ENCODE measurements at places on chromosomes 1 and 21.

GRCh38 chr1:239829535-239829934 lies 262.1 kb upstream of the FMN2 start:
- DNase-seq, result no peak

DNA sequence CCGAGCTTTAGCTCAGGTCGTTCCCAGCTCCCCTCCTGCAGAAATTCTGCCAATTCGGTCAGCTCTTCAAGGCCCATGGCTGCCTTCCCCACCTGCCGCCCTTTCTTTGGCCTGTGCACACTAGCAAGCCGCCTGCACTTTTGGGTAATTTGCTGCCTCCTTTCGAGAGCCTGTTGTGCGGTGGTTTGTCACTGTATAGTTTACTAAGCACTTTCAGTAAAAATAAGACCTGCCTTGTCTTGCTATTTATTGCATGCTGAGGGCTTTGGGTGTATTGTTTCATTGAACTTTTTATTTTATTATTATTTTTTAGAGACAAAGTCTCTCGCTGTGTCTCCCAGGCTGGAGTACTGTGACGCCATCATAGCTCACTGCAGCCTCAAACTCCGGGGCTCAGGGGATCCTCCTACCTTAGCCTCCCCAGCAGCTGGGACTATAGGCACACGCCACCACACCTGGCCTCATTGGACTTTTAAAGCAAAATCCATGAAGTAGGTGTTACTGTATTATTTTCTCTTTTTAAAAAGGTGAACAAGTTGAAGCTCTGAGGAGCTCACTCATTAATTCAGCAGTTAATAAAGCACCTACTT lies 1.1 kb upstream of the FABP3 start:
- no peak for DNase-seq

GRCh38 chr1:117836069-117836468 lies 93.4 kb downstream of the GDAP2 start:
- peak; percentile 22 for DNase-seq

DNA sequence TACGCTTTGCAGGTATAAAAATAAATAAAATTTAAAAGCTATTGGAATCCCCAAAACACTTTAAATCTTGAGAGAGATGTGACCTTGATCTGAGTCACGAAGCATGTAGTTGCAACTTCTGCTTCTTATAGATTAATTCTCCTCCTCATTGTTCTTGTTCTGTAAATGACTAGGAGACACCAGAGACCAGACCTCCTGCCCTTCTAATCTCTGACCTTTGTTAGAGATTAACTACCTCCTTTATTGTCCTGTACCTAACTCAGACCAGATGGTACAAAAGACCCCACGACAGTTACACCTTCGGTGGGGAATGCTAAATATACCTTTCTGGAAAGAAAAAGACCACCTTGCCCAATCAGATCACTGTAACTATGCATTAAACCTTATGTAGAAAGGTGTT lies 76.9 kb upstream of the NEK2 start:
- DNase-seq, result no peak

DNA sequence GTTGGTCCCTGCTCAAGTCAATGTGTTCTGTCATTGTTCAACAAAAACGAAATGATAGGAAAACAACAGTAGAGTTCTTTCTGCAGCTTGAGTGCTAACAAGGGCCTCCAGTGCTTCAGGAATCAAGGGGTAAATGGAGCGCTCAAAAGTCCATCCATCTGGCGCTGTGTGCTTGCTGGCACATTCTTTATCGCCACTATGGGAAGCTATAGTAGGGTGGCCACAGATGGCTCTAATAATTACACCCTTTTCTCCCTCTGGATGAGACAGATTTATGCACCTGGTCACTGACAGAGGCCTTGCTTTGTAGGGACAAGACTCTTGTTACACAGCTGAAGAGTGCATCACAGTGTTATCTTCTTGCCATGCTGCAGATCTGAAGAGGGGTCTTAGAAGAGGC lies 136.0 kb downstream of the GDAP2 start:
- DNase-seq, result no peak

GRCh38 chr1:223242382-223242955 lies 99.4 kb upstream of the TLR5 start:
- DNase-seq, result no peak

DNA sequence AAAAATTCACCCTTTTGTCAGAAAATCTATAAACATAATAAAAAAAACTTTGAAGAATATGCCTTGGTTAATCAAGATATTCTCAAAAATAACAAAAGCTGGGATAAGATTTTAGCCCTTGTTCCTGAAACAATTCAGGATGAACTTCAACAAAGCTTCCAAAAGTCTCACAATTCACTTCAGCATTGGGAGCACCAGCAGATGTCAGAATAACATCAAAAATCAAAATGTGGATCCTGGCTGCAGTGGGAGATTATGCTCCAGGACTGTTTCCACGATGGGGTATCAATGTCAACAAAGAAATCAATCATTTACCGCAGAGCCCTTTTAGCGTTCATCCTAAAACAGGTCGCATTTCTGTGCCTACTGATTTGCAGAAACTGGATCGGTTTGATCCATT lies 35.2 kb downstream of the ZNF670 start:
- DNase-seq, result no peak

DNA sequence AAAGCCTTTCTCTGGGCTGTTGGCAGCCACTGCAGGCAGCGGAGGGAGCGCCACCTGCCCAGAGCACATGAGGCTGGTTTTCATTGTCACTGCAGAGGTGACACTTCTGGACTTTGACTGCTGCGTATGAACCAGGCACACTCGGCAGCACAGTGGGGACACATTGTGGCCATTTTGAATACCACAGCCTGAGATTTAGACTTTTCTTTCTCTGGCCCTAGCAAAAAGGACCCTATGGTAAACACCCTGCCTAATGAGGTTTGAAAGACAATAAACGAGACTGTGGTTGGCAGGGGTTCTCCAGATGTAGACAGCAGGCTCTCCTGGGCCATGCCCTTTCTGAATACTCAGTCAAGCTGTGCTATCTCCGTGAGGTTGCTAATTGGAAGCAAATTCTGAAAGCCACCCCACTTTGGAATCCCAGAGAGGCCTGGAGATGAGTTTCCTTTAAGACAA lies 12.0 kb upstream of the KCNE2 start:
- peak; percentile 79 for DNase-seq

DNA sequence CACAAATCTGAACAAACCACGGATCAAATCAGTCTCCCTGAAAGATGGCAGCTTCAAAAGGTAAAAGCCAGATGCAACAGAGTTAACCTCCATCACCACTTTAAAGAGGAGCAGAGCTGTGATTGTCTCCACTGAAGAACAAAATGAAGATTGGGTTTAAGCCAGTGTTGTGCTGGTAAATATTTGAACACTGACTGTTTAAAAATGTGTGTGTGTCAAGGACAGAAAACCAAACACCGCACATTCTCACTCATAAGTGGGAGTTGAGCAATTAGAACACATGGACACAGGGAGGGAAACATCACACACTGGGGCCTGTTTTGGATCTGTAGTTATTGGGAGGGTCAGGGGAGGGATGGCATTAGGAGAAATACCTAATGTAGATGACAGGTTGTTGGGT lies 83.9 kb downstream of the ST6GALNAC5 start:
- DNase-seq, result no peak

- DNase-seq, result no peak
These were observed 3.9 kb upstream of the ARHGAP30 start for GRCh38 chr1:161073474-161074121.

GRCh38 chr1:178075333-178075732 lies 18.6 kb upstream of the RASAL2 start:
- no peak for DNase-seq

DNA sequence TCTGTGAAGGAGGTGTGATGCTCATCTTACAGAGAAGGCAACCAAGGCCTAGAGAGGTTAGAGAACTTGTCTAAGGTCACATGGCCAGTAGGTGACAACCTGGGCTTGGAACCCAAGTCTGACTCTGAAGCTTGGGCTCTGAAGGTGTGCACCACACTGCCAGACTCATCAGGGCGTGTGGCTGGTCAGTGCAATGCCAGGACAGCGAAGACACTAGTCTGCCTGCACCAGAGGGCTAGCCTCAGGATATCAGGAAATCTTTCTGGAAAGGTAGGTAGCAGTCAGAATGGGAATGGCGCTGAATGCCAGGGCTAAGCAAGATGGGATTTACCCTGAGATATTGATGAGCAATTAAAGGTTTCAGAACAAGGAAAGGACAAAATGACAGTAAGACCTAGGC lies 34.9 kb downstream of the ELK4 start:
- DNase-seq, result no peak

DNA sequence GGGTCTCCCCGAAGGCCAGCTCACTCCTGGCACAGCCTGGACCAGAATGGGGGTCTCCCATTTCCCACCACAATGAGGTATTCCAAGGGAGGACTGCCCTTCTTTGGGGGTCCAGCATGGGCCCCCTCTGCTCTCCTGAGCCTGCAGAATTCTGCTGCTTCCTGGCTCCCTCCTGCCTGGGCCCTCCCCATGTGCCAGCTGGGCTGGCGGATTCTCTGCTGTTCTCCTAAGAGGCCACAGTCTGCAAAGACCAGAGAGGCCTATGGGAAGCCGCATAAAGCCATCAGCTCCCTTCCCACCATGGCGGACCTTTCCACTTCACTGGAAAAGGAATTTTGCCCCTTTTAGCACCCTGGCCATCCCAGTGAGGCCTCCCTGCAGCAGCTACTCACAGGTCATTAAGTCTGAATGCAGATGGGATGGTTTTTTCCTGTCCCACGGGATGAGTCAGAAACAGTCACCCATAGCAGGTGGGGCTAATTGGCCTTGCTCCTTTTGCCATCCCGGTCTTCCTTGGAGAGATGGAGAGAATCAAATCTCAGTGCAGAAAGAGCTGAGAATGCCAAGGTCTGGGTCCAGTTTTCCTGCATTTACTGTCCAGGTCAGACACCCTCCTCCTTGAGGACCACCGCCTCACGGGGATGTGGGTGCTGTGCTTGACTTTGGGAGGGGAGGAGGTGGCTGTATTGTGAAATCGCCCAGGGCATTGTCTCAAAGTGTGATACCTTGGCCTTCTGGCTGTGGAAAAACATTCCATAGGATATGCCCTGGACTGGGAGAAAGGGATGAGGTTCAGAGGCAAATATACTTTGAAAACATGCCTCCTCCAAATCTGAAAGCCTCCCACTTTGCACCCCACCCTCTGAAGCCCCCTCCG lies 23.2 kb downstream of the MYBPH start:
- no peak for DNase-seq

DNA sequence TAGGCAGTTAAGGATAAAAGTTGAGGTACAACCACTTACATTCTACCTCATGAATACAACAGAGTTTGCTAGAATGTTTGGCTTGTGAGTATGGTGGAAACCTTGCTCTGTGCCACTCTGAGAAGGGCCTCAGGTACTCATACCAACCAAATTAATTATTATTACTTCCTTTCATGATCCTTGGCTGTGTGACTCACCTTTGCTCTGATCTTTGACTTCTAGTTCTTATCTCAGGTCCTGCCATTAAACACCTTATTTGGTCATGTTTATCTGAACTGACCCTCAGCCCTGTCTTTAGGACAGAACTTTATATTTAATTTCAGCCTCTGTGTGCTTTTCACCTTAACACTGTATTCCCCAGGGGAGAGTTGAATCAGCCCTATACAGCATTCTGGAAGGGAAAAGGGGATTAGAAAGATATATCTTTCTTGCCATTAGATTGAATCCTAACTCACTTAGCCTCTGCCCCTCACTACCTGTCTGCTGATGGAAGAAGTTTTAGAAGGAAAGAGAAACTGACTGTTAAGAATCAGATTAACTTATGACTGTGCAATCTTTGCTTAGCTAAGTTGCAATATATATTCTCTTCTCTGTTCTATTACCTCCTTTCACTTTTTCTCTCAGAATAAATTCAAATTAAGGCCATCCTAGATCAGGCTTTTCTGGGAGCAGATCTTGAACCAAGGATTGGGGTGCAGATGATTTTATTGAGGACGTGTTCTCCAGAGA lies 260.4 kb upstream of the DPYD start:
- no peak for DNase-seq

GRCh38 chr21:36471254-36471723 lies 8.6 kb downstream of the CLDN14 start:
- no peak for DNase-seq

- DNase-seq, result no peak
These were observed 13.0 kb upstream of the UQCRHL start for GRCh38 chr1:15820478-15820877.

DNA sequence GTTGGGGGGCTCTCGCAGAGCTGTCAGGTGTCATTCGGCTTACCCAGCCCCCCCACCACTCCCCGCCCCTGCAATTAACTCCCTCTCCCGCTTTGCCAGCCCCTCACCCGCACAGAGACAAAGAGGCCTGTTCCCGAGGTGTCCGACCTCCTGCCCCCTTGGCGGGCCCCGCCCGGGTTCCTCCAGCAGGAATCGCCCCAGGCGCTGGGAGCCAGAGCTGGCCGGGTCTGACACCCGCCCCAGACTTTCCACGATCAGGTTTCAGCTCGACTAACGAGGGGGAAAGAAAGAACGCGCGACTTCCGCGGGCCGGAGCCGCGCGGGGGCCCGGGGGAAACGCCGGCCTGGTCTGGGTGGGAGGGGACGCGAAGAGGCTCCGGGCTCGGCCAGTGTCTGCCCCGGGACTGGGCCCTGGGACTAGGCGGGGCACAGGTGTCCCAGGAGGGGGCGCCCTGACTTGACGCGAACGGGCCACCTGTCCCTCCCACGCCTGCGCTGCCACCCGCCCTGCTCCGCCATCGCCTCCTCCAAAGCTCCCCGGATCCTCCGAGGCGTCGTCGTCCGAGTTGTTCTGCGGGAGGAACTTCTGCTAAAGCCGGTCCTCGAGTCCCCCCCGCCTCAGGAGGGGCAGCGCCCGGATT lies 36.4 kb upstream of the HHAT start:
- DNase-seq, result peak; percentile 56

DNA sequence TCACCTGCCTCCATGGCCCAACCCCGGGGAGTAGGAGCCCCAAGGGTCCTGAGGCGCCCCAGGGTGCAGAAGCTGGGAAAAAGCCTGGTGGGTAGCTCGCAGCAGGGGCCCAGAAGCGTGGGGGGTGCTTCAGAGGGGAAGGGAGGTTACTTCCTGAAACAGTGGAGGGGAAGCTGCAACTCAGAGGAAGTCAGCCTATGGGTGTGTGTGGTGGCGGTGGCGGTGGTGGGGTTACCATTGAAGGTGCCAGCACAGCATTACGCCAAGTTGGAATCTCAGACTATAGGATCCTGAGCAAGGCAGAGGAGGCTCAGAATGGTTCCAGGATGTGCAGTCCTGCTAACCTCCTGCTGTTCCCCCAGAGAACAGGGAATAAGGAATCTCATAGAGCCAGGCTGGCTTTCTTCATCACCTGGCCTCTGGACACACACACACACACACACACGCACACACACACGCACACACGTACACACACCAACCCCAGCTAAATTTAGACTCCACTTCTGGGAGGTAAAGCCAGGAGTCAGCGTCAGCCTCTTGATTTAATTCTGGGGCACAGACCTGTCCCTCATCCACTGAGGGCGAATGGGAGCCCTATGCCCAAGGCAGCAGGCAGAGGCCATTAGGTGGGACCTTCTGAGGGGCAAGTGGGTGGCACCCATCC lies 1.3 kb downstream of the DENND4B start:
- DNase-seq, result no peak
